ENCODE measurements at places on chromosomes 7 and 10.

GRCh38 chr7:140982508-140982907 lies 32.2 kb downstream of the MRPS33 start:
- DNase-seq: no peak

GRCh38 chr10:123967626-123968243 lies 76.1 kb upstream of the CPXM2 start:
- DNase-seq: peak; percentile 83

DNA sequence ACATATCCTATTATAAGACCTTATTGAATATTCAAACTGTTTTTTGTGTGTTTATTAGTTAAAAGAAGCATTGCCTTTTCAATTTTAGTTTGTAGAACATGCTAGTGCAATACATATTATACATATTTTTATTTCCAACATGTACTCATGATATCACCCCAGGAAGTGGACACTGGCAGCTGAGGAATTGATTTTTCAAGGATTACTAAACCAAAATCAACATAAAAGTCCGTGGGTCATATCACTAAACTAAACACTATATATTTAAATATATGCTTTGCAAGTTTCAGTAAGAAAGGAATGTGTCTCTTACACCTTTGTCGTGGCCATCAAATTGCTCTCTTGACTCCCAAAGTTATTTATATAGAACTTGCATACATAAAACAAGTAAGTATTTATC lies 185.2 kb downstream of the AGMO start:
- DNase-seq: no peak

GRCh38 chr7:142616121-142616643 lies 133.1 kb upstream of the PRSS1 start:
- DNase-seq: no peak

DNA sequence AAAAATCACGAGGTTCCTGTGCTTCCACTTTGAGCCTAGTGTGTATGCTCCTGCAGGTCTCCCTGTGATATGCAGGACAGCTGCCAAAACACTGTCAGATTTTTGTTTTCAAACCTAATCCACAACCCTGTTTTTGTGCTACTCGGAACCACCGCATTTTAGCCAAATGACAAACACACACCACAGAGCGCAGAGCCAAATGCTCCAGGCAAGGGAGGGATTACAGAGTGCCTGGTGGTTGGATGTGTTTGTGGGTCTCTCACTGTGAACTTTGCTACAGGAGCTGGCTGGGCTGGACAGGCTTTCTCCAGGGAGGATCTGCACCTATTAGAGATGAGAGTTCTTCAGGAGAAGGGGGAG lies 5.7 kb upstream of the RBM28 start:
- DNase-seq: no peak

GRCh38 chr7:22563032-22563501 lies 63.1 kb upstream of the STEAP1B start:
- DNase-seq: no peak

DNA sequence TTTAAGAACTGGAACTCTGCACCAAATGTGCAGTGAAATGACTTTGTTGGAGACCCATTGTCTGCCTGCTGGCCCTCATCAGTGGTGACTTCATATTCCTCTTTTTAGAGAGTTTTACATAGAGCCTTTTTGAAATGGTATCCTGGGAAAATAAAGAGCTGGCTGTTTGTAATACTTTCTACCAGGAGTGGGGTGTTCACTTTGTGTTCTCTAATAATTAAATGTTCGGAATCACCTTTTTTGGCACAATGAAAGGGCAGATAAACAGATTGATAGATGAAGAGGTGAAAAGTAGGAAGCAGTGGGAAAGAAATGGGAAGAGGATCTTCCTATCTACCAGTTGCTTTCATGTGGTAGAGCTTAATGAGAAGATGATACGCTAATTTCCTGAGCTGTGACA lies 55.5 kb downstream of the PRPF18 start:
- no peak for DNase-seq

GRCh38 chr7:130961128-130961601 lies 227.2 kb upstream of the KLF14 start:
- DNase-seq: no peak
